ENCODE measurements at places on chromosomes 5 and 9.

- peak; percentile 64 for DNase-seq
These were observed 77.5 kb upstream of the OLFM1 start for GRCh38 chr9:135009794-135010585.

GRCh38 chr5:122933956-122934355 lies 88.5 kb downstream of the SNX24 start:
- no peak for DNase-seq

GRCh38 chr9:2478421-2478820 lies 143.2 kb upstream of the VLDLR start:
- DNase-seq = no peak

DNA sequence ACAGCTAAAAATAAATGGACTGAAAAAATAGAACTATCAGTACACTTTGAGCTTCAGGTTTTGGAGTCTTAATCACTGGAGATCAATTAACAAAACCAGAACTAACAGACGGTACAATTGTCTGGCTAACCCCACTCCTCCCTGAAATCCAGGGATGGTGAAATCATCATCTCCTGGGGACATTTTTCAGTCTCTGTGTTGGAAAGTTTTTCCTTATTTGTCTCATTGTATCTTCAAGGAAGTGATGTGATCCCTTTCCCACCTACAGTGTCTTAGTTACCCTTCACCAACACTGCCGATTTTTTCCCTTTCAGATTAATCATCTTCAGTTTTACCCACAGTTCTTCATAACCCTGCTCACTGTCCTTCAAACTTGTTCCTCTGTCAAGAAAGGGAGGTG lies 81.9 kb downstream of the MAP1B start:
- no peak for DNase-seq

GRCh38 chr5:27221410-27221809 lies 183.0 kb upstream of the CDH9 start:
- DNase-seq = no peak

DNA sequence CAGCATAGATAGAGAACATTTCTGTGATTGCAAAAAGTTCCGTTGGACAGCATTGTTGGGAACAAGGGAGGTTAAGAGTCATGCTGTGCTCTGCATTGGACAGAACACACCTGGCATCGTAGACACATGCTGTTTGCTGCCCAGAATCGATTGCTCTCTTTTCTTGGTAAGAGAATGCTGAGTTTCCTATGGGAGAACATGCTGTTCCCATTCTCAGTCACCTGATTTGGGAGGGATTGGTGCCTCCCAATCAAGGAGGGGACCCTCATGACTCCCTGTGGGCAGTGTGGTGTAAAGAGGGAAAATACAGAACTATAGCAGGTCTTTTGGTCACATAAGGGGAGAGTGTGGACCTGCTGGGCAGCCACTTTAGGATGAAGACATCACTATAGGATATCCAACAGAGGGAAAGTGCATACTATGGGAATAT lies 555.4 kb upstream of the CLINT1 start:
- DNase-seq = no peak

DNA sequence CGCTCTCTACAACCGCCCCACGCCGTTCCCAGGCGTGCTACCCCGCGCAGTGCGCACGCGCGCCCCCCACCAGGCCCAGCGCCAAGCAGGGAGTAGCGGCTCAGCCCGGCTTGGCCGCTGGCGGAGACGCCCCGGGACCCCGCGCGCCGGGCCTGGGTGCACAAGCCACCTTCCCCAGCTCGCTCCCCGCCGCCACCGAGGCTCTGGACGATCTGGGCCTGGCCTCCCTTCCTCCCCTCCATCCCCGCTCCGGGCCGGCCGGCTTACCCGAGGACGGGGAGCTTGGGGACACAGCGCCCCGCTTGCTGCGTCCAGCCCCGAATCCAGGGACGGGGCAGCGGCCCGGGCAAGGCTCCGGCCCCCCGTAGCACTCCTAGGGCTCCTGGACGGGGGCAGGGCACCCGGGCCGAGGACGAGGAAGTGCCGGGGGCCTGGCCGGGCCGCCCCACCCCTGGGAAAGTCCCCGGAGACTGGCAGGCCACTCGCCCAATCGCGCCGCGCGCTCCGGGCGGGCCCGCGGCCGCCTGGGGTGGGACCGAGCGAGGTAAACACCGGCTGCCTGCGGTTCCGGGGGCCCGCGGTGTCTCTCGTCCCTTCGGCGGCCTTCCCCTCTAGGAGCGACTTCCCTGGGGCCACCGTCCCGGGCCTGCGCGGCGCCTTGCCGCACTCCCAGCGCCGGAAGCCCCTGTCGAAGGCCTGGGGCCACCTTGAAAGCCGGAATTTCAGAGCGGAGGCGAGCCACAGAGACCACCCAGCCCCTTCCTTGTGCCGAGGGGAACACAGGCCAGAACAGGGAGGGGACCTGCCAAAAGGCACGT lies at the start of gene TNIP1:
Gene TNIP1, minus strand, starts transcription at position 422 of the 818 bp plus-strand sequence. CDS start 15,939 bp downstream, outside the sequence.
- peak; percentile 92 for DNase-seq

GRCh38 chr9:35237311-35237710 lies 75.5 kb downstream of the UNC13B start:
- DNase-seq = no peak

- no peak for DNase-seq
These were observed 5.5 kb upstream of the ZNF354B start for GRCh38 chr5:178854284-178854683.

GRCh38 chr9:99003308-99003707 lies 59.6 kb downstream of the COL15A1 start:
- DNase-seq = no peak

GRCh38 chr5:172525996-172526360 lies 71.7 kb upstream of the SH3PXD2B start:
- DNase-seq = no peak

GRCh38 chr9:68775003-68775730 lies 70.1 kb downstream of the PIP5K1B start:
- DNase-seq = no peak

- no peak for DNase-seq
These were observed 89.6 kb downstream of the ASTN2 start for GRCh38 chr9:117325110-117325731.

DNA sequence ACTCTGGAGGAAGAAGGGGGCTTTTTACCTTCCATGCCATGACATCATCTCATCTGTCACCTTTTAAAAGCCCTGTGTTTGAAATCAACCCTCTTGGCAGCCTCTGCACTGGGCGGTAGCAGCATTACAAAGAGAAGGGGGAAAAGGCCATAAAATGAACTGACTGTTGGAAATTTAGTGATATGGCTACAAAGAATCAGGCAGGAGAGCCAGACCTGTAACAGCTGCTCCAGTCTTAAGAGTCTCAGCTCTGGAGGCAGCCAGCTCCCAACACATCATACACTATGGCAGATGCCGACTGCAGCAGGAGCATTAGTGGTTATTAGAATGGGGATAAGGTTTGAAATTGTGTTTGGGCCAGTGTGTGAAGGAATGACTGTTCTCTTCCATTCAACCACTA lies 257.5 kb downstream of the DMAC1 start:
- no peak for DNase-seq

DNA sequence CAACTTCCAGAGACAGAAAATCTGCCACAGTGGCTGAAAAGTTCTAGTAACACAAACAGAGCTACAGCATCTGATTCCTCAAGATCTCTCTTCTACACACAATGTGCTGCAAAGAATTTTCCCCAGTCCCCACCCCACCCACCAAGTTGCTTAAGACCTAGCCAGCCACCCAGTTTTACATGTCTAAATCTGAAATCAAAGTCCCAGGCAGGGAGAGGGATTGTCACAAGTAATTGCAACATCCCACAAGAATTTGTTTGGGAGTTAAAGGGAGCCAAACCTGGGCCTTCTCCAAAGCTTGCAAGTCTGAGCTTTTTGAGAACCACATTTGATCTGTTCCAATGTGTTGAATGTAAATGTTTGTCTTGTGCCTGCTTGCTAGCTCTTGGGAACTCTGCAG lies 15.5 kb downstream of the IGIP start:
- DNase-seq = no peak

- peak; percentile 24 for DNase-seq
These were observed 654 bp downstream of the PURA start for GRCh38 chr5:140114341-140115185.

DNA sequence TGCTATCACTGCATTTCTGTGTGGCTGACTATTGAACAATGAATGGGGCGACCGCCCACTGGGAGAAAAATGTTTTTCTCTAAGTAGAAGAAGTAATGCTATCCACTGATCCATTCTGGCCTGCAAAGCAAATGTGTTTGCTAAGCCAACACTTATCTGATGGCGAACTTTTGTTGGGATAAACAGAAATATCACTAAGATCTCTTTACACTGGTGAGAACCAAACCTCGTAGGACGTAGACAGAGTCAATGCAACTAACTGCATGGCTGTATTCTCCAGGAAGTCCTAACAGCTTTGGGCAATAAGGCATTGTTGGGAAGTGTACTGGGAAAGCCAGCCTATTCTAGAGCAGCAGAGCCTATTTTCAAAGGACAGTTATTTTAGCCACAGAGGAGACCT lies 77.7 kb downstream of the ANKH start:
- no peak for DNase-seq

DNA sequence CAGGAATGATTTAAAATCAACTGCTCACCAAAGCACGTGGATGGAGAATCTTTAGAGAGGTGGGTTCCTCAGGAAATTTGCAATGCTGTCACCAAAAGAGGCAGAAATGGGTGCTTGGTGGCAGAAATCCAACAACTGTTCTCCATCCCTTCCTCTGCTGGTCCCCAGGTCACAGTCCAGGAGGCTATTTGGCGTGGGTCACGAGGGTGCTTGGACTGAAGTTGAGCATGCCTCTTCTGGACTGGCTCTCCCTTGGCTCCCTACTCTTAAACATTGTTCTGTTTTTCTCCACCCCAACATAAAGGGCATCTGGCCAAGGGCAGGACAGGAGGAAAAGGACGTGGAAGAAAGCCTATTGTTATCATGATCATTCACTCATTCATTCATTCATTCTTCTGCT lies 58.9 kb downstream of the WWC1 start:
- DNase-seq = no peak

Measured in posterior cingulate gyrus (tissue), 11 donors.